Fibroblast of skin of left quadriceps (primary cell): ENCODE measurements at places on chromosomes 6 and 20.

GRCh38 chr6:168601546-168601945, 160.6 kb downstream of the SMOC2 start:
- no peak for DNase-seq

- DNase-seq: no peak
Observed at GRCh38 chr6:39209911-39210310, 19.4 kb downstream of the KCNK5 start.

- no peak for DNase-seq
Observed at GRCh38 chr6:105443941-105444340, 41.1 kb upstream of the PREP start.

DNA sequence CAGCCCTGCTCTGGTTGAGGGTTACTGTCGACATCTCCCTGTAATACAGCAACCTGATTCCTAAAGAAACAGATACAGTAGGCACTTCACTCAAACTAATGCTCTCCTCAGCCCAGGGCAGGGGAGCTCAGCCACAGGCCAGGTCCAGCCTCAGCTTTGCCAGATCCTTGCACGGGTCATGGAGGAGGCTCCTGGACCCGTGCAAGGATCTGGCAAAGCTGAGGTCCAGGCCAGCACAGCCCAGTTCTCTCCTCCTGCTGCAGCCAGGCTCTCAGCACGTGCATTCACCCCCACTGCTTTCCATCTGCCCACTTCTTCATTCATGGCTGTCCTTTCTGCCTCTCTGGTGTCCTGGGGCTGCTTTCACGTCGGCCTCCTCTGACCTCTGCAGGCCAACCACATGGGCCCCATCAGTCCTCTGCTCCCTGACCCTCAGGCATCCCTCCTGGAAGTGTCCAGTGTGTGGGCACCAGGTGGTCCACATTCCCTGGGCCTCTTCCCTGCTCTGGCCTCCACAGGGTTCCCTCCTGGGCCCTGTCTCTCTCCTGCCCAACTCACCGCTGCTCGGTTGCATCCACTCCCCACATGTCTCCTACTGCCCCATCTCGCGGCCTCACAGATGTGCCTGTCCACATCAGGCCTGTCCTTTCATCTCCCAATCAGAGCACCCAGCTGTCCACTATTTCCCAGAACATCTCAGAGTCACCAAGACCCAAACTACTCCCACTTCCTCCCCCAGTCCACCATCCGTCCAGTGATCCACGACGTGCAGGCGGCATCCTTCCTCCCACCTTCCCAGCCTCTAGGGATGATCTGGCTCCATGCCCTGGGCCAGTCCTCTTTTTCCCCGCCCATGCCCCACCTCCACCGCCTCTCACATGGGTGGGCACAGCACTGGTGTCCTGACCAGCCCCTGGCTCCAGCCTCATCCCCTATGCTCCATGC, 11.8 kb upstream of the CD93 start:
- no peak for DNase-seq

DNA sequence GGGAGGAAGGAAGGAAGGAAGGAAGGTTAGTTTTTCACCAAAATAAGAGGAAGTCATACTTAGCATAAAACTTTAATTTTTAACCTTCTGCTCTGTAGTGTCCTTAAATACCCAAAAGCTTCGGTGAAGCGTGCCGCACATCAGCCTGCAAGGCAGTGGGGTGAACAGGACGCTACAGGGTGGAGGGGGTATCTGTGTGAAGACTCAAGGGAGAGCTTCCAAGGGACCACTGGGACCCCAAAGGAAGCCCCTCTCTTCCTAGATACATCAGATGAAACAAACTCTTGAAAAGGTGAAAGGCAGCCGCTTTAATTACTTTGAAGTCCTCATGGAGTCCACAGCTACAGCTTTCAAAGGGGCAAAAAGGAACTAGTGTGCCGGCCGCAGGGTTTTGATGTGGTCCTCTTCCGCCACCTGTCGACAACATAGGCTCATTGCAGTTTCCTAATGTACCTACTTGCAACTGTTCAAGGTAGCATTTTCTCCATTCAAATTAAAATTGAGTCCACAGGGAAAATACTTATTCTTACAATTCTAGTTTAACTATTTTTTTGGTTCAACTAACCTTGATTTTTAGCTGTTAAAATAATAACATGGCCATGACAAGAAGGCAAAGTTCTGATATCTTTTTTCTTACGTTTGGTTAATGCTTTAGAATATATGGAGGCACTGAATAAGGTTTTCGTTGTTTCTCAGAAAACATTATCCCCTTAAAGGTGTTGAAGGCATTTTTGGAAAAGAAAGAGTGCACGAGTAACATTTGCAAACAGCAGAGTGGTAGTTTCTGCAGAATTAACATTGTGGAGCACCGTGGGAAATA, 135.0 kb upstream of the RIPOR2 start:
- DNase-seq: peak; percentile 64

GRCh38 chr6:107691062-107691751, 132.9 kb downstream of the SCML4 start:
- peak; percentile 87 for DNase-seq

DNA sequence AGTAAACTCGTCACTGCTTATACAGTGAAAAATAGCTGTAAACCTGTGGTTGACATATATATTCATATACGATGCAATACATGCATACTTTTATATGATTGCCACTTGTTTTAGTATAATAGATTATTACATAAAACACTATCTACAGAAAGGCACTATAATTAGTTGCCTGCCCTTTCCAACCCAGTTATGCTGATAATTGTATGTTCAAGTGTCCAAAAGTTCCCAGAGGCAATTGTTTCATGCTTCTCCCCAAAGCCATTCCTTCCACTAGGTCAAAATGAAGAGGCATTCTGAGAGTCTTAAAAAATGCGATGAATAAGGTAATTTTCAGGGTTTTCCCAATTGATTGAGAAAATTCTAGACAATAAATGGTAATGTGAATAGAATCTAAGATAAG, 434.6 kb downstream of the LMBRD1 start:
- no peak for DNase-seq

- peak; percentile 53 for DNase-seq
Observed at GRCh38 chr6:82909551-82909950, 156.1 kb downstream of the UBE3D start.

DNA sequence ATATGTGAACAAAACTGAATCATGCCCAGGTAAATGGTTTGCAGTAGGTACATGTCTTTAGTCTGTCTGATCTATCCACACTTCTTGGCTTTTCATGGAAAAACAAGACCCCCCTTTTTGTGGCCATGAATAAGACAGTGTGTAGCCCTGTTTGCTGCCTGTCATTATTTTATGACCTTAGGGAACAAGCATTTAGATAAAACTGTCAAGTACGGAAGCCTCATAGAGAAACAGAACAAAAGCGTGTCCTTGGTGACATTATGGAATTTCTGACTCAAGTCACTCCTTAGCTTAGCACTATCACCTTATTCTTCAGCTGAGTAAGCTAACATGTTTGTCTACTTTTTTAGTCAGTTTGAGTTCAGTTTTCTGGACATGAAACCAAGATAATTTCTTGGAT, 476.2 kb downstream of the ADGRB3 start:
- DNase-seq: no peak
